Progenitor cell of endocrine pancreas (in vitro differentiated cells): ENCODE measurements at places on chromosomes 13 and 19.

DNA sequence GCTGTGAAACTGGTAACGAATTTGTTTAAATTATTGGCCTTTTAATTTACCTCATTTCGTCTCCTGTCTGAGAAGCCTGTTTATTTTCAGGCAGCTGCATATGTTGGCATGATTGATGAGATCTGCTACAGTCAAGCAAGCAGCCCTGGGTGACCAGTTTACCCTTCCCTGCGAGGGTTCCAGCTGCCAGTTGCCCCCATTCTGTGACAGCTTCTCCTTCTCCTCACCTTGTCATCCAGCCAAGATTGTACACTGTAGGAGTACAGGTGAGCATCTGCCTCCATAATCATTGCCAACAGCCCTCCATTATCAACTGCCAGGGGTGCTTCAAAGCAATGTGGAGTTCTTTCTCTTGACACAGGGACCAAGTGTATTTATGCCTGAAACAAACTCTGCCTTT, 1979.9 kb upstream of the PRR20A start:
- DNase-seq = no peak

GRCh38 chr19:21134934-21135366, 6.9 kb upstream of the ZNF431 start:
- DNase-seq = no peak

DNA sequence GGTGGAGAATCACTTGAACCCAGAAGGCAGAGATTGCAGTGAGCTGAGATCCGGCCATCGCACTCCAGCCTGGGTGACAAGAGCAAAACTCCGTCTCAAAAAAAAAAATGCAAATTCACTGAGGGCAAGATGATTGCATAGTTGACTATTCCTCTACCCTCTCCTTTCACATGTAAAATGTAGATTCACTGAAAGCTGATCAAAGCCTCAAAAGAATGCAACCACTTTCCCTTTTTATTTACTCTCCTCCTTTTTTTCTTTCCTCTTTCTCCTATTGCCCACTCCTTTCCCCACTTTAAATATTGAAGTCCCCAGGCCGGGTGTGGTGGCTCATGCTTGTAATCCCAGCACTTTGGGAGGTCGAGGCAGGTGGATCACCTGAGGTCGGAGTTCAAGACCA, 6.3 kb downstream of the TEX101 start:
- DNase-seq = no peak

DNA sequence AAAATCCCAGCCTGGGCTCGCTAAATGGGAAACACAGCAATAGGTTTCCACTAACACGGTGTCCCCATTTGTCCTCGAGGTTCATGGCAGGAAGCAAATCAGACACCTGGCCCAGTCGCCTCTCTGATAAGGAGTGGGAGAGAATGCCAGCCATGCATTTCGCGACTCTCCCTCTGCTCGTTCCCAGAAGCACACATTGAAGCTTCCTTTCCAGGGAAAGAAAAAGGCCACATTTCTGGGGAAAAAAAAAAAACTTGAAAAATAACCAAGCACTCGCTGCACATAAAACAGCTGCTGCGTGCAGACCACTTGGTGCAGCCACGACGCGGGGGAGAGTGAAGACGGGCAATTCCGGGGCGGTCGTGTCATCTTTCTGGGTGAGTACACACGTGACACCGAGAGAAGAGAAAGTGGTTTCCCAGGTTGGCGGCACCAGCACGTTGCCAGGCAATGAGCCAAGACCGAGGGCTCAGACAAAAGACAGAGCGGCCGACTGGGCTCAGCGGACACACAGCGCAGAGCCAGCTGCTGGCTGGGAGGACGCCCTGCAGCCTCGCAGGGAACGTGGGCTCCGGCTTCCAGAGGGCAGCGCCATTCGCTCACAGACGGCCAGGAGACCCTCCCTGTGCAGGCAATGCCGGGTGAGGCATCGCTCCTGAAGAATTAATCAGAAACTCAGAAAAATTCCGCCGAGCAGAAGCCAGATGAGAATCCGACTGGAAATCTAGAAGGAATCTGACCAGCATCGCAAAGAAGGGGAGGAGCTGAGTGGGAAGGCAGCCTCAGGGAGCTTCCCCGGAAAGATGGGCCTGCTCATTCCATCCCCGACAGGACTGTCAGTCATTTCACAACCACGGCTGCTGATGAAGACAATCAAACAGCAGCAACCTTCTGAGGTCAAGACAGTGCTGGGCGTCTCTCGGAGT, 83.2 kb upstream of the IRS2 start:
- DNase-seq = no peak

GRCh38 chr19:628168-628567, 5.2 kb downstream of the POLRMT start:
- DNase-seq = no peak

DNA sequence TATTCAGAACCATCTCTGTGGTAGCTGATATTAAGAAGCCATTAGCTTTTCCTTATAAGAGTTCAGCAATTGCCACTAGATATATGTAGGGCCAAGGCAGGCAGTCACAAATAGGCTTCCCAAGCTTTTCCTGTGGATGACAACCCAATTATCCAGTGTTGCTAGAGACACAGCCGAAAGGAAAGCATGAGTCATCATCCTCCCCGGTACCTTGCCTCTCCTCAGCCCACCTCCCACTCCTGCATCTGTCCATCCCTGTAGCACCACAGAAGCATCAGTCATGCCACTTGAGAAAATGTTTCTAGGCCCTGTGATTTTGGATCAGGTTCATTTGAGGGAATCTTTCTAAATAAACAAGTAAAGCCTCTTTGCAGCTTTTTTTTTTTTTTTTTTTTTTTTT, 204.3 kb downstream of the DNAJC15 start:
- DNase-seq = no peak

- DNase-seq = no peak
These were observed 50.7 kb upstream of the FRY start for GRCh38 chr13:31980830-31981229.

- no peak for DNase-seq
These were observed 209.0 kb downstream of the URI1 start for GRCh38 chr19:30151081-30151480.

GRCh38 chr13:43405457-43405856, 381.3 kb downstream of the ENOX1 start:
- DNase-seq = no peak

DNA sequence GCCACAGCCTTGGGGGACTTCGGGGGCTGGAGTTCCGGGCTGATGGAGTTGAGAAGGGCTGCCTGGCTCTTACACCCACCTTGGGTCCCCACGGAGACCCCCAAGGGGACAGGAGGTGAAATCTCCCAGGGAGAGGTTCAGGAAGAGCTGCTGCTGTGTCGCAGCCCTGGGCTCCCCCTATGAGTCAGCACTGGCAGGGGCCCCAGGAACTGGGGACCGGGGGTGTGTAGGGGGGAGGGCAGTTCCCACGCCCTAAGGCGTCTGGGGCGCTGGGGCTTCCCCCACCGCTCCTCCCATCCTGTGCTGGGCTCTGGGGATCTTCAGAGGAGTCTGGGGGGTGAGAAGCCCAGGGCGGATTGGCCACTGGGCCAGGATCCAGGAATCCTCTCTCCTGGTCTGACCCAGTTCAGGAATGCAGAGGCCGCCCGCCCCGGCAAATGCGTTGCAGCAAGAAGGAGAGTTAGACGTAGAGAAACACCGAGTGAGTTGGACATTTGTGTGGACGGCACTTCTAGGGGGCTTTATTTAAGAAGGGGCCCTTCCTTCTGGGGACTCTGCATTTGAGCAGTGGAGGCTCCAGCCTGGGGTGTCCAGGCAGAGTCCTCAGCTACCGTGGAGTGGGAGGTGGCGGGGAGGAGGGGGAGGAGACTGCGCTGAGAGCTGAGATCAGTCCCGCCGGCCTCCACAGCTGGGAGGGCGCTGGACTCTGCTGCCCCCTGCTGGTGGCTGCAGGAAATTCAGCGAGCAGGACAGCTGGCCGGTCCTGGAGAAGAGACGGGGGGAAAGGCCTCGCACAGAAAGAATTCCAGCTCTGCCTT, 15.0 kb upstream of the NANOS3 start:
- DNase-seq = peak; percentile 97

DNA sequence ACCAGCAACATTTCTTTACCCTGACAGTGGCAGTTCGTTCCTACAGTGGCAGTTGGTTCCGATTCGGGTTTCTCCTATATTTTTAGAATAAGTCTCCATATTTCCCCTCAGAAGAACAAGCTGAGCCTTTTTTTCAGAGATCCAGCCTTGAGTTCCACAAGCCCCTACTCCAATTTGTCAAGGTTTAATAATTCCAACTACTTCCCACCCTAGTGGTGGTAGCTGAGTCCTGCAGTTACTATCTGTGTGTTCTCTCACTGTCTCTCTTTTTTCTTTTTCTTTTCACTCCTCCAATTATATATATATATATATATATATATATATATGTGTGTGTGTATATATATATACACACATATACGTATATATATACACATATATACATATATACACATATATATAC, 1347.3 kb downstream of the PCDH9 start:
- DNase-seq = no peak

DNA sequence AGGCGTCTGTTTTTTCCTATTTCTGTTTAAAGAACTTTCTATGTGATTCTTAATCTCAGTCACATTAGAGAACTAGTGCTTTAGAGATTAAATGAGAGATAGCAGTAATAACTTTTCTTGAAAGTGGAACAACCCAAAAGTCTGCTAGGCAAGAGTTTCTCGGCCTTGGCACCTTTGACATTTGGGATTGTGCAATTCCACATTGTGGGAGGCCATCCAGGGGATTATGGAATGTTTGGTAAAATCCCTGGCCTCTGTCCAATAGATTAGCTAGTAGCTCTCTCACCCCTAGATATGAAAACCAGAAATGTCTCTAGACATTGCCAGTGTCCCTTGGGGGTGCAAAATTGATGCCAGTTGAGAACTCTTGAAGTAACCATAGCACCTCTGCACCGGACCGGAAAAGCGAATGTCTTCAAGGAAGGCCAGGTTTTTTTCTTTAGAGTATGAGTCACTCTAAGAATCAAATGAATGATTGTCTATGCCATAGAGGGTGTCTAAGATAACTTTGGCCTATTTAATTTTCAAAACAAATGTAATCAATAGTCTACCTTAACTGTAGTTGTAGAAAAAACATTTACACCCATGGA, 45.0 kb upstream of the IL17D start:
- DNase-seq = no peak

DNA sequence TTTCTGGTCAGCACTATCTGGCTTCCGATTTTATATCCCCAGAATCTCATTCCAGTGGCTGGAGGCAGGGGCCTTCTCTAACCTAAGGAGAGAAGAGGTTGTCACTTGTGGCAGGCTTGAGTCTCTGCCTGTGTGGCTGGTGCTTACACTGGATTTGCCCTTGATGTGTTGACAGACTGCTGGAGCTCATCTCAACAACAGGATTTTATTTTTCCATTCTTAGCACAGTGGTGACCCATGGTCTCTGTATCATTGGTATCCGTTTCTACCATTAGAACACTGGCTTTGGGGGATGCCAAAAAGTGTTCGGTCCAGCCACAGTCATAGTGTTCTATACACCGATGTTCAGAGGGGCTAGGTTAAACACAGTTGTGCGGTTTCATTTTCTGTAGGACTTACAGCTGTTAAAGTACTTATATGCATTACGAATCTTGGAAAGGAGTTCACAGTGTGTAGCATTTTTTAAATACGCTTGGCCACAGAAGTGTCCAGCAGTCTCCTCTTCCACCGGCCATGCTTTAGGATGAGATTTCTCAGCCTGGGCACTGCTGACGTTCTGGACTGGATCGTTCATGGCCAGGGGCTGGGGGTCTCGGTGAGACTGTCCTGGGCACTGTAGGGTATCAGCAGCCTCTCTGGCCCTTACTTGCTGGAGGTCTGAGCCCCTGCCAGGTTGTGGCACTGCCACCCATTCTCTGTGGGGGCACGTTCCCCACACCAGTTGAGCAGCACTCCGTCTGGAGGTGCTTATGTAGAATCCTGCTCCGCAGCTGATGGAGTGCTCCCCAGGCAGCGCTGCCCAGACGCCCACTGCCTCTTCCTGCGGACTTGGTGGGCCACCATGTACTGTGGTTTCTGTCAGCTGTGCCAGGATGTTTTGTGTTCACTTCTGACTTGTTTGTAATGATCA, 41.4 kb upstream of the TEX29 start:
- no peak for DNase-seq

GRCh38 chr19:18167975-18168645, 5.5 kb upstream of the IFI30 start:
- DNase-seq = no peak

DNA sequence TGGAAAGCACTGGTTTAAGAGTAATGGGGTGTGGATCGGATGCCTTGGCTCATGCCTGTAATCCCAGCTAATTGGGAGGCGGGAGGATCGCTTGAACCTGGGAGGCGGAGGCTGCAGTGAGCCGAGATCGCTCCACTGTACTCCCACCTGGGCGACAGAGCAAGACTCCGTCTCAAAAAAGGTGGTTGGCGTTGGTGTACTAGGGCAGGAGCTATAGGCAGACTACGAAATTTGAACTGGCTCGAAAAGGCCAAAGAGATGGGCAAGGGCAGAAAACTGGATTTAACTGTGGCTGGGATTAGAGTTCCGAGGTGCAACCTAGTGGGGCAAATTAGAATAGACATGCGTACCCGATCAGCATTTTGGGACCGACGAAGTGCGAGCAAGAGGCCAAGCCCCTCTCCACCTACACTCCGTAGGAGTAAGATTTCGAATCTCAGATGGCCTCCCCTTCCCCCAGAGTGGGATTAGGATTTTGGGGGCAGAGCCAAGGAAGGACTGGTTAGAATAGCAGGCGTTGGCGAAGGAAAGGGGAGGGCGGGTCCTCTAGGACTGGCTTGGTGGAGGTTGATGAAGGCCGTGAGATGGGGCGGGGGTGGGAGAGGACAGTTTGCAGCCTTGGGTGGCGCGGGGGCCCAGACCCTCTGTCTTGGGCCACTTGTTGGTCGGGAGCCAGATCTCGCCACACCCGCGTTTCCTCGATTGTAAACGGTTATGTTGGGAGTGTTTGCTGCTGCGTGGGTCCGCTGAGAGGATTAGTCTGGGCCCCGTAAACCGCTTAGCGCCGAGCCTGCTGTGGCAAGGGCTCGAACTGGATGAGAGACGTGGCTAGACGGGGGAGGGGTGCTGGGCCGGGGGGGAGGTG, 2.0 kb upstream of the INAFM1 start:
- DNase-seq = no peak

GRCh38 chr13:37616131-37616530, 17.6 kb upstream of the POSTN start:
- no peak for DNase-seq

DNA sequence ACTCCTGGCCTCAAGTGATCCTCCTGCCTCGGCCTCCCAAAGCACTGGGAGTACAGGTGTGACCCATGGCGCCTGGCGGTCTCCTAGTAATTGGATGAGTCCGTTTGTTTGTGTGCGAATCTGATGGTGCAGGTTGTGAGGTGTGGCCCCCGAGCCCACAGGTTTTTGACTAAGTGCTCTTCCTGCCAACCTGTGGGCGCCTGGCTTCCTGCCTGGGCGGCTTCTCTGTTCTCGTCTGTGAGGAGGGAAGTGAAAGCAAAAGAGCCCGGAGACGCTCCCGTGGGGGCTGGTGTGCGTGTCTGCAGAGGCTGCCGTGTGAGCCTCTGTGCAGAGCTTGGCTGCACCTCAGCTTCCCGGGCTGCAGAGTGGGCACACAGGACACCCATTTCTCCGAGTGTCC, 10.0 kb downstream of the ARHGAP45 start:
- no peak for DNase-seq

GRCh38 chr19:54905421-54905802, 536 bp upstream of the NCR1 start:
- no peak for DNase-seq
